ENCODE measurements at places on chromosomes 6 and 20. TPM values are rescaled to one million over a fixed set of nuclear protein-coding genes. Genes with fewer than 3 reads are reported as not detected.

The BCAS1 gene
- 0.56 TPM for total RNA-seq

The MTFR2 gene
- total RNA-seq, result 13.6 TPM

The LY6G6C gene
- not detected for total RNA-seq

The PRSS35 gene
- total RNA-seq, result not detected

The GNRH2 gene
- 0.64 TPM for total RNA-seq

The FERMT1 gene
- total RNA-seq, result 0.74 TPM

The CENPW gene
- 78.9 TPM for total RNA-seq

DNA sequence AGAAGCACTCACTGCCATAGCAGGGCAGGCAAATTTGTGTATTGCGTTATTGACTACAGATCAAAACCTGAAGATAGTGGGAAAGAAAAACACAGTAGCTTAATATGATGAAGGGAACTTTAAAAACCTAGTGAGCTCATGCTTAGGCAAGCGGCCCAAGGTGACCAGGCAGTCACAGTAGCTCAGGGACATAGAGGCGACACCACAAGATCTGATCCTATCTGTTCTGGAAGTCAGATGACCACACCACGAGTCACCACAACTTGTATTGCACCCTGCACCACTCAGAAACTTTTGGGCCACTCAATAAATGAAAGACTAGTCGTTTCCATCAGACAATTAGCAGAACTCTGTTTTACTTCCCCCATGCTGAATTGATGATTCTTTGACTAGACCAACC lies 4.9 kb downstream of the CLIC5 start:
- no peak for DNase-seq
- H3K4me3 ChIP-seq, result no peak overlapping the region
- peaks cover 10% of the 10 kb centered on the region for H3K4me1 ChIP-seq
- H3K27me3 ChIP-seq, result peaks cover 6% of the 10 kb centered on the region

DNA sequence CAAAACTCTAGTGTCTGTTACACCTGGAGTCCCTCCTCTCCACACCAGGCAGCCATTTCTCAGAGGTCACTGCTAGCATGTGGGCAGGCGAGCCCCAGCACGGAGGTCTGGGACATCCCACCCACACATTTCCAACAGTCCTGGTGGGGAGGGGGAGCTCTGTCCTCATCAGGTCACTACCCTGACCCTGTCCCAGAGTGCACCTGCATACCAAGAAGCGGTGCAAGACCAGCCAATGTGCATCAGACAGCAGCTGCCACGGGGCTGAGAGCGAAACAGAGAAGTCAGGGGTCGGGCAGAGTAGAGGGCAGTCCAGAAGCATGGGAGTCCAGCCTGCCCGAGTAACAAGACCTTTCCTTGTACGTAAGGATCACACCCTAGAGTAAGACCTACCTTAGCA lies 71.1 kb downstream of the TAF4 start:
- no peaks in the 10 kb centered on the region for H3K4me1 ChIP-seq
- no peak overlapping the region for H3K4me3 ChIP-seq
- peaks cover 21% of the 10 kb centered on the region for H3K36me3 ChIP-seq
- DNase-seq, result no peak
- H3K27ac ChIP-seq, result no peak overlapping the region
- no peaks in the 10 kb centered on the region for H3K27me3 ChIP-seq

DNA sequence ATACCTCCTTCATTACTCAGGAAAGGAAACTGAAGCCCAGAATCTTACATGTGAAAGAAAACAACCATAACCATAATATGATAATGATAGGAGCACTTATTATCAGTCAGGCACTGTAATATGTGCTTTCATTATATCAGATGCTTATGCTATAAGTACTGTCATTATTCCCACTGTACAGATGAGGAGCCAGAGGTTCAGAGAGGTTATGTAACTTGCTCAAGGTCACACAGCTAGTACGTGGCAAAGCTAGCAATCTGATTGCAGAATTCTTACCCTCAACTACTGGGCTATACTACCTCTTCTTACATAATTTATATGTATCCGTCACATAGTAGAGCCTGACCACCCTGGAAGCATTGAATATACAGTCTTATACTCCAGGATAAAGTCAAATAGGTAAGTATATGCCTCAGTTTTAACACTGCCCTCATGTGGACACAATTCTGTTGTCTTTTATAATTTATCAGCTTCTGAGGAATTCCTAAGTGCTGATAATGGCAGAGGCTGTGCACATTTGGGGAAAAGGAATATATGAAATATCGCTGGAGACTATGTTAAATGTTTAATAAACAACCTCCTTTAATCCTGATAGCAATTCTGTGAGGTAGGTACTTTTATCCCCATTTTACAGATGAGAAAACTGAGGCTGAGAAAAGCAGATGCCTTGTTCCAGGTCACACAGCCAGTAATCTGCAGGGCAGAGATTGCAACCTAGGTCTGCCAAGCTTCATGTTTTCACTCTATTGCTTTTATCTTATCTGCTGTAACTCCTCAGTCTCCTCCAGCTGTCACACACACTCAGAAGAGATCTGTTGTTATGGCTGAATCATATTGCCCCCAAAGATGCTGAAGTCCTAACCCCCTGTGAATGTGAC lies 13.4 kb downstream of the BCAS1 start:
- no peak overlapping the region for H3K27ac ChIP-seq
- no peak overlapping the region for H3K4me3 ChIP-seq
- no peak for DNase-seq
- no peaks in the 10 kb centered on the region for H3K27me3 ChIP-seq

- no peak overlapping the region for H3K27ac ChIP-seq
- H3K4me1 ChIP-seq, result no peaks in the 10 kb centered on the region
- no peak overlapping the region for H3K4me3 ChIP-seq
- DNase-seq, result no peak
Measured at GRCh38 chr6:140830666-140831065, 1302.1 kb upstream of the GJE1 start.

GRCh38 chr6:157090736-157091135 lies 232.6 kb downstream of the TMEM242 start:
- H3K4me1 ChIP-seq, result peaks cover 4% of the 10 kb centered on the region
- no peak overlapping the region for H3K27ac ChIP-seq
- H3K36me3 ChIP-seq, result peaks cover 27% of the 10 kb centered on the region
- no peak overlapping the region for H3K4me3 ChIP-seq
- DNase-seq, result no peak

DNA sequence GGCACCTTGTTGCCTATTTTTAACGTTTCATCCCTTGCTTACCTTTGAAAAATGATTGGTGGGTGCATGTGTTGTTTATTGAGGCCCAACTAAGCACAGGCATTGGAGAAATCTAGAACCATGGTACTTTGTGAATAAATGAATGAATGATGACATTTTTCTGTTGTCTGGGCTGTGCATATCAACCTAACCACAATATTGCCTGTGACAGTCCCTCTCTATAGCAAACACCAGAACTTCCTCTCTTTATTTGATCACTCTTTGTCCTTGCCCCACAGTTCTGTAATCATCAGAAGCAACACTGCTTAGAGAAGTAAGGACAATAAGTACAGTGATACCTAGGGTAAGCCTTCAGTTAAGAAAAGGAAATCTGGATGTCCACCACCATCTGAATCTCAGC lies 75.1 kb downstream of the TBC1D7 start:
- H3K27ac ChIP-seq, result no peak overlapping the region
- no peaks in the 10 kb centered on the region for H3K36me3 ChIP-seq
- DNase-seq, result no peak
- H3K4me1 ChIP-seq, result peaks cover under 1% of the 10 kb centered on the region
- no peaks in the 10 kb centered on the region for H3K27me3 ChIP-seq

DNA sequence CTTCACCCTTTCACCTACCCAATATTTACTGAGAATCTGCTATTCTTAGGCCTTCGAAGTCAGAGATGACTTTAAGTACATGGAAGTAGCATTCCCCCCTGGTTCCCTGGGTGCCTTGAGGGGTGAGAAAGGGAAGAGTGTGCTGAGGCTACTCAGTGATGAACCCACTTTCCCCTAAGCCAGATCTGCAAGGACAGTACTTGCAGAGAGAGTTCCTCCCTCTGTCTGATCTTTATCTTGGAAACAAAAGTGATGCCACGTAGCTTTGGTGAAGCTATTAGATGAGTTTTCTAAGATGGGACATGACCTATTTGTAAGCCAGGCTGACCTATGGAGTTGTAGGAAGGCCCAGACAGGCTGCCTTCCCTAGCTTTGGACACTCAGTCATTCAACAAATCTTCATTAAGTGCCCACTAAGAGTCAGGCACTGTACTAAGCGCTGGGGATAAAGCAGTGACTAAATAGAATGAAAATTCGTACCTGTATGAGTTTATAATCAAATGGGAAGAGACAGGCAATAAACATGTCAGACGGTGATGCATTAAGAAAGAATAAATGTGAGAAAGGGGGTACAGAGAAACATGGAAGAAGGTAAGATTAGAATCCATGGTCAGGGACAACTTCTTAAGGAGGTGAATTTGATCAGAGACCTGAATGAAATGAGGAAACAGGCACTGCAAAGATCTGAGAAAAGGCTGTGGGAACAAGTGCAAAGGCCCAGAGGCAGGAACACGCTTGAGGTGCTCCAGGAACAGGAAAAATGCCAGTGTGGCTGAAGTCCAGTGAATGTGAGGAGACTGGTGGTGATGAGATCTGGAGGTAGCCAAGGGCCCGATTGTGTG lies 42.2 kb downstream of the BCL2L1 start:
- no peaks in the 10 kb centered on the region for H3K27me3 ChIP-seq
- H3K4me1 ChIP-seq, result peaks cover 31% of the 10 kb centered on the region

GRCh38 chr6:127180426-127180825 lies 62.0 kb downstream of the RSPO3 start:
- no peak overlapping the region for H3K4me3 ChIP-seq
- H3K36me3 ChIP-seq, result no peaks in the 10 kb centered on the region
- no peaks in the 10 kb centered on the region for H3K27me3 ChIP-seq
- no peaks in the 10 kb centered on the region for H3K4me1 ChIP-seq
- no peak for DNase-seq

- no peaks in the 10 kb centered on the region for H3K4me1 ChIP-seq
- H3K36me3 ChIP-seq, result no peaks in the 10 kb centered on the region
- no peak for DNase-seq
Measured at GRCh38 chr6:127471379-127472255, 12.4 kb upstream of the KIAA0408 start.

DNA sequence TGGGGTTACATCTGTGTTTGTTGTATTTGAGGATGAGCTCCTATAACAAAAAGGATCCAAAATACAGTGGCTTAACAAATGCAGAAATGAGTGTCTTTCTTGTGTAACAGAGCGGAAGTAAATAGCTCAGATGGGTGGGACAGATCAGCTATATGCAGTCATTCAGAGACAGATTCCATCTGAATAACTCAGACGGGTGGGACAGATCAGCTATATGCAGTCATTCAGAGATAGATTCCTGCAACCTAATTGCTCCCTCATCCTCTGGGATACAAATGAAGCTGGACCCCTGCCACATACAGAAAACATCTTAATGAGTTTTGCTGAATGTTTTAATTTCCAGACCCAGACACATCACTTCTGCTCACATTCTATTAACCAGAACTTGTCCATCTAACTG lies 332.3 kb downstream of the BCKDHB start:
- H3K27me3 ChIP-seq, result no peaks in the 10 kb centered on the region
- no peaks in the 10 kb centered on the region for H3K4me1 ChIP-seq
- H3K4me3 ChIP-seq, result no peak overlapping the region

- no peaks in the 10 kb centered on the region for H3K36me3 ChIP-seq
- H3K4me1 ChIP-seq, result peaks cover 6% of the 10 kb centered on the region
- H3K4me3 ChIP-seq, result no peak overlapping the region
- no peak for DNase-seq
- H3K27me3 ChIP-seq, result no peaks in the 10 kb centered on the region
- no peak overlapping the region for H3K27ac ChIP-seq
Measured at GRCh38 chr6:143694560-143694959, 16.8 kb downstream of the PHACTR2 start.

- no peaks in the 10 kb centered on the region for H3K36me3 ChIP-seq
- H3K4me3 ChIP-seq, result no peak overlapping the region
- H3K4me1 ChIP-seq, result no peaks in the 10 kb centered on the region
- H3K27ac ChIP-seq, result no peak overlapping the region
Measured at GRCh38 chr6:124974771-124975377, 12.6 kb downstream of the RNF217 start.

DNA sequence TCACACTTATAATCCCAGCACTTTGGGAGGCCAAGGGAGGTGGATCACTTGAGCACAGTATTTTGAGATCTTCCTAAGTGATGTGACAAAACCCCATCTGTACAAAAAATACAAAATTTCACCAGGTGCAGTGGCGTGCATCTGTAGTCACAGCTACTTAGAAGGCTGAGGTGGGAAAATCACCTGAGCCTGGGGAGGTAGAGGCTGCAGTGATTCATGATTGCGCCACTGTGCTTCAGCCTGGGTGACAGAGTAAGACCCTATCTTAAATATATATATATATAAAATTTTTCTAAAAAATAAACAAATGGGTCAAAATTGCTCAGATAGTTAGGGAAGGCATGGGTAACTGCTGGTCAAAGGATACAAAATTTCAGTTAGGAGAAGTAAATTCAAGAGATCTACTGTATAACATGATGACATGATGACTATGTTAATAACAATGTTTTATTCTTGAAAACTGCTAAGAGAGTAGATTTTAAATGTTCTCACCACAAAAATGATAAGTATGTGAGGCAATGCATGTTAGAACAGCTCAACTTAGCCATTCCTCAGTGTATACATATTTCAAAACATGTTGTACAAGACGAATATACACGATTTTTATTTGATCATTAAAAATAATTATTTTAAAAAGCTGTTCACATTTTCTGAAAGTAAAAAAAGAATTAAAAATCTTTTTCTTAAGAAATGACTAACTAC lies 24.4 kb downstream of the TBC1D32 start:
- no peaks in the 10 kb centered on the region for H3K4me1 ChIP-seq
- H3K27me3 ChIP-seq, result no peaks in the 10 kb centered on the region
- H3K4me3 ChIP-seq, result no peak overlapping the region
- DNase-seq, result no peak

- peaks cover 3% of the 10 kb centered on the region for H3K27me3 ChIP-seq
- H3K36me3 ChIP-seq, result no peaks in the 10 kb centered on the region
- DNase-seq, result no peak
- no peaks in the 10 kb centered on the region for H3K4me1 ChIP-seq
Measured at GRCh38 chr6:136149311-136149710, 100.8 kb downstream of the MTFR2 start.

DNA sequence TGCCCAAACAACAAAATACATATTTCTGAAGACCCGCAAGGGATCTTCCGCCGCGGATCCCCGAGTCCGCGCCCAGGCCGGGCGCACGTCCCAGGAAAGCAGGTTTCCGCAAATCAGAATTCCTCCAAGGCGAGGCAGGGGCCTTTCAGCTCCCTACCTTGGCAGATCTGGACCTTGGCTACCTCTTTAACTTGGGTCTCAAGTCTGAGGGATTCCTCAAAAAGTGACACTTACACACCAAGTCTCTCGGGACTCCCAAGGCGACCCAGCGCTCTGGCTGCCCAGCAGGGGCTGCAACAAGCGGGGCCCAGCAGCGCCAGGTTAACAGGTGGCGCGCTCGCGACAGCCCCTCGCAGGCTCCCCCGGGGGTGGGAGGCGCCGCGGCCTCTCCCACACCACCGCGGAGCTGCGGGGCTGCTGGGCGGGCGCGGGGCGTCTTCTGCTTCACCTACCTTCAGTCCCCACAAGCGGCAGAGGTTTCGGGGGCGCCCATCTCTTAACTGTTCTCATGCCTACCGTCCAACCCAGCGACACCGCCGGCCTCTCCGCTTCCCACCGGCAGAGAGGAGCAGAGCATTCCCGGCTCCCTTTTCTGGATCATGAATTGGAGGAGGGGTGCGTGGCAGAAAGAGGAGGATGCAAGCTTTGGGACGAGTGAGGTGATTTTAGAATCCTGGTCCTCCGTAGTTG lies 414 bp downstream of the SIM1 start:
- DNase-seq, result no peak
- H3K36me3 ChIP-seq, result no peaks in the 10 kb centered on the region
- H3K4me1 ChIP-seq, result no peaks in the 10 kb centered on the region
- H3K27me3 ChIP-seq, result peaks cover 26% of the 10 kb centered on the region
- no peak overlapping the region for H3K27ac ChIP-seq

GRCh38 chr6:36443471-36444428 lies 950 bp downstream of the KCTD20 start:
- peak overlapping the region; percentile 86 for H3K4me3 ChIP-seq
- H3K27ac ChIP-seq, result peak overlapping the region; percentile 95
- no peaks in the 10 kb centered on the region for H3K27me3 ChIP-seq
- H3K4me1 ChIP-seq, result peaks cover 7% of the 10 kb centered on the region
